ENCODE measurements at places on chromosomes 2 and 18.

GRCh38 chr2:62964050-62964449 is 86.6 kb upstream of the OTX1 start:
- no peak for DNase-seq

DNA sequence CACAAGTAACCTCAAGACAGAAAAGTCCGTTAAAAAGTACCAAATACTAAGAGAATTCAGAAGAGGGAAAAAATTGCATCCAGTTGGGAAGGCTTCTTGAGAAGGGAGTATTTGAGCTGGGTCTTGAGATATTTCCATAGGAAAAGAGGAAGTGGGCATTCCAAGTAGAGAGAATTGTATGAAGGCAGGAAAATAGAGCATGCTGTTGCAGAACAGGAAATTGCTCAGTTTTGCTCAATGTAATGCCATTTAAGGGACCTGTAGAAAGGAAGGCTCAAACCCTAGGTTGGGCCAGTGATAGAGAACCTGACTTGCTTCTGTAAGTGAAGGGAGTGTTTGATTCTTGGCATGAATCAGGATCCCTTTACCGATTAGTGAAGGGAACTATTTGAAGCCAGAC is 1.0 kb upstream of the ZC3H8 start:
- DNase-seq, result no peak

DNA sequence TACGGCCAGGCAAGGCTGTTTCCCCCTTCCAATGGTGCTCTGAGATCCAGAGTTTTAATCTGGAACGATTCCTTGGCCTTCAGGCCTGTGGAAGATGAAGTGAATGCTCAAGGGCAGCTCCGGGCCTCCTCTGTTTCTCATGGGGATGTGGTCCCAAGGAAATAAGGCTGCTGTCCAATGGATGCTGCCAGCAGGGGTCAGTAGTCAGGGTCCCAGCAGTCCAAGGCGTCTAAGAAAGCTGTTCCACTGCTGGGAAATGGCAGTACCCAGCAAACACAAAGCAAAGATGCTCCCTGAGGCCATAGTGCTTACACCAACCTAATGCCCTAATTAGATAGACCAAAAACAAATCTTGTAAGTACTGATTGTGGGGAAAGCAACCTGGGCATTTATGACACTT is 12.5 kb downstream of the NMS start:
- no peak for DNase-seq

DNA sequence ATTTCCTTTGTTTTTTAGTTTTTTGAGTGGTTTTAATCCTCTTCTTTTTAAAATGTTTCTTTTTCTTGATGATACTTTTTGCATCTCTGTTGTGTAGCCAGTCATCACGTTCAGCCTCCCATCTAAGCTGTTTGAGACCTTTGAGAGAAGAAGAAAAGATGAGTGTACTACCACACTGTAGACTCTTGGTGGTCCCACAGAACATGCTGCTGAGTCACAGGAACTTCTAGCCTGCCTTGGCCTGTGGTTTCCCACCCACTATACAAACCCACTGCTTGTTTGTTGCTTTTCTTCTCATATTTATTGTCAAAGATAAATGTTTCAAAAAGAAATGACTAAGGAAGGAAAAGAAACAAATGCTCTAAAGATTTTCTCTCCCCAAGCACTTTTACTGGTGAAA is 5.5 kb downstream of the CEBPZOS start:
- no peak for DNase-seq

GRCh38 chr2:85430752-85431569 is 12.4 kb downstream of the SH2D6 start:
- no peak for DNase-seq

DNA sequence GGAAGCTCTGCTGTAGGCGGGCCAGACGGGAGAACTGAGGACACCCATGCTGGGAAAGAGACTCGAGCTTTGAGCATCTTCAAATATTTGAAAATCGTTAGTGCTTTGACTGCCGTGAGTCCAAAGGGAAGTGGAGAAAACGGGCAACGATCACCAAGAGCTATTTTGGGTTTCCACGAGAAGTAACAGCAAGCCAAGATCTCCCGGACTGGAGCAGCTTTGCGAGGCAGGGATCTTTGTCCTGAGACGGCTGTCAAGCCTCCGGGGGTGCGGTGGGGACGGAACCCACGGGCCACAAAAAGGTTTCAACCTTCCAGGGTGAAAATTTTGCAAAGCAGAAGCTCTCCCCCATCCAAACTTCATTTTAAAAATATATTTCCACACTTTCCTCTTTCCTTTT is 195.8 kb downstream of the NDUFA10 start:
- no peak for DNase-seq

- DNase-seq, result no peak
Observed at GRCh38 chr2:233455491-233455890, 101.2 kb downstream of the DGKD start.

- no peak for DNase-seq
Observed at GRCh38 chr2:51297488-51297887, 265.6 kb upstream of the NRXN1 start.

DNA sequence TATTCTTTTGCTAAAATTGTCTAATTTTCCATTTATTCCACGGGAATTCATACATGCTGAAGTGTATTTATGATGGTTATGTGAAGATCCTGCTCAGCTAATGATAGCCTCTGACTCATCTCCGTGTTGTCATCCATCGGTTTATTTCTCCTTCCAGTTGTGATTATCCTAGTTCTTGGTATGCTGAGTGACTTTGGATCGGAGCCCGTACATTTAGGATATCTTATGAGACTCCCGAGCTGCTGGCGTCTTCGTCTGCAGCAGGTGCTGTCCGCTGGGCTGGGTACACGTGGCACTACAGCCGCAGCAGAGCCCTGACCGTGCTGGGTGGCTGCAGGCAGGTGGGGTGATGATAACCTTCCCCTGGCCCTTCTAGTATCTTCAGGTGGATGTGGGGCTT is 40.1 kb upstream of the GALR1 start:
- DNase-seq, result no peak

GRCh38 chr2:72130659-72131360 is 16.9 kb downstream of the CYP26B1 start:
- DNase-seq, result no peak

GRCh38 chr2:9548506-9548905 is 7.1 kb downstream of the ADAM17 start:
- no peak for DNase-seq

- DNase-seq, result no peak
Observed at GRCh38 chr18:67301592-67301991, 214.9 kb downstream of the DSEL start.

DNA sequence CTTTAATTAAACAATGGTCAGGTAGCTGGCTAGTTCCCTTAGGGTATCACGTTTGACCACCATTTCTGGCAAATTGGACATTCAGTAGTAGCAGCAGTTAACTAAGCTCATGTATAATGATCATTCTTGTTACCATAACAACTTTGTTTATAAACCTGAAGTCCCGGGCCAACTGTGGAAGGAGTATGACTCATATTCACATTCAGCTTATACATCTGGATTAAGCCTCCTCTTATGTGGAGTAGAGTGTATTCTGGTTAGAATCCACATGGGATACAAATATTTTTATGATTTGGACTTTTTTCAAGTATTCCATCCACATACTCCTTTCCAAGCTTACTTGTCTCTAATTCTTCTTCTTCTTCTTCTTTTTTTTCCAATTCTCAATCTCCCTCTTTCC is 70.3 kb upstream of the ZSWIM2 start:
- no peak for DNase-seq

- DNase-seq, result no peak
Observed at GRCh38 chr18:8747440-8747937, 42.1 kb downstream of the MTCL1 start.

GRCh38 chr2:186894478-186894877 is 45.5 kb upstream of the ZSWIM2 start:
- no peak for DNase-seq

DNA sequence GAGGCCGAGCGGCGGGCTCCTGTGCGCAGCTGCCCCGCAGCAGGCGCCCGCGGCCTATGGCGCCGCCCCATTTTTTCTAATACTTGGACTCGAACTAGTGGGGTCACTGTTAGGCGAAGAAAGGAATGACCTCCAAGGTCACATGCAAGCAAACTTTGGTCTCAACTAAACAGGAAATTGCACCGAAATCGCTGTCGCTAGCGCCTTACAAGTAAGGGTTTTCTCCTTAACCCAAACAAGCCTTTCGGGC is 339 bp downstream of the ACAA2 start:
- no peak for DNase-seq

GRCh38 chr2:170147576-170147975 is 30.4 kb upstream of the MYO3B start:
- DNase-seq, result no peak

GRCh38 chr18:28823506-28824182 is 646.7 kb upstream of the CDH2 start:
- DNase-seq, result no peak

DNA sequence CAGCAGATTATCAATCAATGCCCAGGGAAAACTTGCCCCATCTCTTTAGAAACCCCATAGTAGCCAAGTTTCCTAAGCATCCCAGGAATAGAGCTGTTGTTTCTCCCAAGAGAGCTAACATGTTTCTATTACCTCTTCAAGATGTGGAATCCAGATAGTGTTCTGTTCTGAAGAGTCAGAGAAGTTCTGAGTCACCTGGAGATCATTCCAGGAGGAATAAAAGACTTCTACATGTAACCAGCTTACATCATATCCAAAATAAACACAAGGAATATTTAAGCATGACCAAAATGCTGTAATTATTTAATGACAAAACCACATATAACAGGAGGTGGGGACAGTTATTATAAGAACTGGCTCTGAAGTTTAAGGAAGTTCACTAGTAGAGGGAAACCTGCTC is 51.0 kb upstream of the GORASP2 start:
- DNase-seq, result no peak

DNA sequence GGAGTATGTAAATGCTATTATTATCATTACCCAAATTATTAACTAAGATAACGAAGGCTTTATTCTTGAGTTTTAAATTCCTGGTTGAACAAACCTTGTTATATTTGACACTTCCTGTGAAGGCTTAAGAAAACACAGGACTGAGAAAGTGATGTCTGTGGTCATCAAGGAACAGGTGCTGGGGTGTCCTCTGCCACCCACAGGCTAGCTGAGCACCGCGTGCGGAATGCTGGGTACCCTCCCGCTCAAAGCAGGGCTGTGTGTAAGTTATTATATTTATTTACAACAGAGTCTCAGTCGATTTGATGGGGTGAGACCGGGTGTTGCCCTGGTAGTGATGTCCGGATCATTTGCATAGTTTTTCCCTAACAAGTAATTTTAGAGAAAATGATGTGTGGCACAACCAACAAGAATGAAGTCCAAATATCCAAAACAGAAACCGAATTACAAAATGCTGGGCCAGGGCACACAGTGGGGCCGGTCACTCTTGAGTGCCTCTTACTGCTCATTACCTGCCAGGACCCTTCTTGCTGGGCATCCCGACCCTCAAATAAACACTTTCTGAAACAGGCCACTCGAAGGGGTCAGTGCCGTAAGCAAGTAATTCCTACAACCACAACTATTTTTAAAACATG is 49.2 kb downstream of the TMEM18 start:
- no peak for DNase-seq

DNA sequence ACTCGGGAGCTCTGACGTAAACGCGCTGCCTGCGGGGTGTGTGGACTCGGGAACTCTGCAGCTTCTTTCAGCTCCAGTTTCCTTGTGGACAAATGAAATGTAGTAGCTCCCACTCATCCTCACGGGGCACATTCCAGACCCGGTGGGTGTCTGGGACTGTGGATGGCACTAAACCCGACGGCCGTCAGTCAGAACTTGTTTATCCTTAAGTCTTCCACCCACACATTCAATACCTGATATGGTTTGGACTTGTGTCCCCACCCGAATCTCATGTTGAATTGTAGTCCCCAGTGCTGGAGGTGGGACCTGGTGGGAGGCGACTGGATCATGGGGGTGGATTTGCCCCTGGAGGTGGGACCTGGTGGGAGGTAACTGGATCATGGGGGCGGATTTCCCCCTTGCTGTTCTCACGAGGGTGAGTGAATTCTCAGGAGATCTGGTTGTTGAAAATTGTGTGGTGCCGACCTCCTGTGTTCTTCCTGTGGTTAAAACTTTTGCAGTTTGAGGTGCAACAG is 81.2 kb upstream of the SNTG2 start:
- no peak for DNase-seq
